ENCODE measurements at places on chromosomes 3 and 15.

DNA sequence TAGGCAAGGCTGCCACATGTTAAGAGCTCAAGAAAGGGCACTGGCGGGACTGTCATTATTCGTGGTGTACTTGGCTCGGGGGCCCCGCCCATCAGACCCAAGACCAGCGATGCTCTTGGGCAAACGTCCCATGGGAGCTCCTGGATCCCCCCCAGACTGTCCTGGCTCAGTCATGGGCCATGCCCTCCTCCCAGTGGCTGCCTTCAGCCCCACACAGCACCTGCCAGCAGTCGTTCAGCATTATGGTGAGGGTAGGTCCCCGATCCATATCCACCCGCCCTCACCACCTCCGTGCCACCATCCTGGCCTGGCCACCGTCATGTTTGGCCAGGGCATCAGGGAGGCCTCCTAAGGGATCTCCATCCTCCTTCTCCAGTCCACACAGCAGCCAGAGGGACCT is 51.4 kb upstream of the IQSEC1 start:
- DNase-seq, result no peak

- DNase-seq, result no peak
Observed at GRCh38 chr15:47903368-47903767, 186.1 kb downstream of the SEMA6D start.

DNA sequence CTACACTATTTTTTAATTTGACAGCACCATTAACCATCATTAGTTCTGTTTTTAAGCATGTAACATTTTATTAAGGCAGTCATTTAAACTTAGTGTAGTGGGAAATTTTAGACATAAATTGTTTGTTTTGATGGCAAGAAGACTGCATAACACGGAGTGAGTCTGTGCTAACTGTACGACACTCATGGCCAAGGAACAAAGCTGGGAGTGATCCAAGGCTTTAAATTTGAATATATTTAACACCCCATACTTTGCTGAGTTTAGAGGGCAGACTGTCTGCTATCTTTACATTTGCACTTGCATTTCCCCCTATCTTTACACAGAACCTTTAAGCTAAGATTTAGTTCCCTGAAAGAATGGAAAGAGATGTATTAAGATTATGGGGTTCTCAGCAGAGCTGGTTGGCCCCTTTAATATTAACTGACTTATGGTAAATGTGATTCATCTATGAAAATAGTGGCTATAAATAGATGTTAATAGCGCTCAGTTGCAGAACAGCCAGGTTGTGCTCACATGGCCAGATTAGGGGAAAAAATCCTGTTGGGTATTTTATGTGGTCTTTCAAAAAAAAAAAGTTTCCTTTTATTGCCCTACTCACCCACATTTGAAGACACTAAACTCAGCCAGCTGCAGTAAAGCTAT is 120.7 kb downstream of the CMSS1 start:
- no peak for DNase-seq

GRCh38 chr3:46318207-46318927 is 35.5 kb upstream of the CCR2 start:
- no peak for DNase-seq

DNA sequence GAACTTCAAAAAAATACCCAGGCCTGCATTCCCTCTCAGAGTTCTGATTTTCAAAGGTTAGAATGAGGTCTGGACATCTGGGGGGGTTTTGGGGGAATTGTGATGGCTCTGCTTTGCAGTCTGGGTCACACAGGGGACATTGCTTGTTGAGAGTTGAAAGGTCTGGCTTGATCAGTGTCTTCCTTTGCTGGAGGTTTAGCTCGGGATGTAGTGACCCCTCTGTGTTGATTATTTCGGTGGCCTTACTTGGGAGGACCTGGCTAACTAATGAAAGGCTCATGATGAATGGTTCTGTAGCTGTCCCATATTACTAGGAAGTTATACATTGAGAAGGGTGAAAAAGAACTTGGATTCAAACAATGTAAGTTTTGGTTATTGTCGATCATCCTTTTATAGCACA is 23.7 kb downstream of the TPM1 start:
- no peak for DNase-seq

GRCh38 chr3:123085932-123086627 is 19.3 kb downstream of the PDIA5 start:
- DNase-seq, result peak; percentile 48

GRCh38 chr3:31225923-31226322 is 306.8 kb upstream of the STT3B start:
- DNase-seq, result no peak

GRCh38 chr15:55196458-55197361 is at the start of gene RSL24D1:
Gene RSL24D1 (minus strand): TSS chr15:55196941. CDS start chr15:55196890, 51 bp downstream.
- peak; percentile 98 for DNase-seq

- DNase-seq, result no peak
Observed at GRCh38 chr3:196067439-196067838, 14.5 kb downstream of the TFRC start.
